Activated T-helper 1 cell treated with anti-CD3 and anti-CD28 coated beads, Interleukin-2, amount 50 U/mL, for 16 hours (primary cell): ENCODE measurements at places on chromosomes 2 and 18.

- DNase-seq: no peak
Measured at GRCh38 chr2:221235941-221236340, 336.2 kb downstream of the EPHA4 start.

DNA sequence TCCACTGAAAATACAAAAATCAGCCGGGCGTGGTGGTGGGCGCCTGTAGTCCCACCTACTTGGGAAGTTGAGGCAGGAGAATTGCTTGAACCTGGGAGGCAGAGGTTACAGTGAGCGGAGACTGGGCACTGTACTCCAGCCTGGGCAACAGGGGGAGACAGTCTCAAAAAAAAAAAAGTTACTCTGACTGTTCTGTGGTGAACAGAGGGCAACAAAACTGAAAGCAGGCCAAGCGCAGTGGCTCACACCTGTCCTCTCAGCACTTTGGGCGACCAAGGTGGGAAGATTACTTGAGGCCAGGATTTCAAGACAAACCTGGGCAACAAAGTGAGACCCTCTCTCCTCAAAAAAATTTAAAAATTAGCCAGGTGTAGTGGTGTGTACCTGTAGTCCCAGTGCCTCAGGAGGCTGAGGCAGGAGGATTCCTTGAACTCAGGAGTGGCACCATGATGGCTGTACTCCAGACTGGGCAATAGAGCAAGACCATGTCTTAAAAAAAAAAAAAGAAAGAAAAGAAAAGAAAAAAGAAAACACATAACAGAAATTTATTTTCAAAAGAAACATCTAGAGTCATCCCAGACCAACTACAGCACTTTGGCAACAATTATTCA, 13.6 kb upstream of the RTN4 start:
- DNase-seq: no peak

- no peak for DNase-seq
Measured at GRCh38 chr18:62773691-62774090, 58.4 kb downstream of the PHLPP1 start.

DNA sequence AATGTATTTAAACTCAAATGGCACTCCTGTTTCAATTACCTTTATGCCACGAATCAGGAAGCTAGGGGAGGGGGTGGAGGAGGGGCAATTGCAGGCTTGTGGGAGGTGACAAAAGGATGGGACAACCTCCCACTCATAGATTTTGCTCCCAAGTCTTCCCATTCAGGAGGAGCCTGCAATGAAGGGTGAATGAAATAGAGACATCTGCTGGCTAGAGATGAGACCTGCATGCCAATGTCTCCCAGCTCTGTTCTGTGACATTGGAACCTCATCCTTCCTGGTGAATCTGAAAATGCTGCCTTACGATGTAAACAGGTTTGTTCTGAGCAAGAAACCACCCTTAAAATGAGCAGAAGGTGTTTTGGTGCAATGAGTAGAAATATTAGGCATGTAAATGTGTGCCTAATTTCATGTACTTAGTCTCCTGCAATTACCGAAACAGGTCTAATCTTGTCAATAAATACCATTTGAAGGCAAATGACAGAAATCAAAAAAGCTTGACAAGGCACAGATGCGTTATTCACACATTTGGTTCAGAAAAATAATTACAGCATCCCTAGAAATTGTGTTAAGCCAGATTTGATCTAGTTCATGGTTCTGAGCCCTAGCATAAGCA, 2.7 kb upstream of the PID1 start:
- DNase-seq: no peak

GRCh38 chr2:1736045-1736444, 8.3 kb downstream of the PXDN start:
- DNase-seq: no peak

DNA sequence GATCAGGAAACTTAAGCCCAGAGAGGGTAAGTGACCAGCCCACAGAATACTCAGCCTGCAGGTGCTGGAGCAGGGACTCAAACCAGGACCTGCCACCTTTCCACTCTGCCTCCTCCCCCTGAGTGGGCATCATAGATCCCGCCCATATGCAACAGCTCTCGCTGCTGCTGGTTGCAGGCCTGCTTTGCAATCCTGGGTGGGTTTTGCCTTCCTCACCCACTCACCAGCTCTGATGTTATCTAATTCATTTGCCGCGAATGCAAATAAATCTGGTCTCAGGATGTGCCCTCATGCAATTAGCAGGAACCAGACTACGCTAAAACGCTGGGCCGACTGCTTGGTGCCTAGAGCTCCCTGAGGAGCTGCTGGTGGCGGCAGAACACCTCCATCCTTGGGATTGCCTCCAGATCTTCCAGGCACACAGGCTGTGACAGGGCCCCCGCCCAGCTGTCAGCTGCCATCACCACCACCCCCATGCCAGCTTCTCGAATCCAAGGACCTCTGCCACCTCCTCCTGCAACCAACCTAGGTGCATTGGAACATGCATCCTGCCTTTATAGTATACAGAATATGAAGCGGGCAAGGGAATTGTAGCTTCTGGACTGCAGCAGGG, 28.8 kb downstream of the CNGA3 start:
- DNase-seq: no peak

- DNase-seq: no peak
Measured at GRCh38 chr2:168401048-168401556, 55.0 kb upstream of the CERS6 start.

DNA sequence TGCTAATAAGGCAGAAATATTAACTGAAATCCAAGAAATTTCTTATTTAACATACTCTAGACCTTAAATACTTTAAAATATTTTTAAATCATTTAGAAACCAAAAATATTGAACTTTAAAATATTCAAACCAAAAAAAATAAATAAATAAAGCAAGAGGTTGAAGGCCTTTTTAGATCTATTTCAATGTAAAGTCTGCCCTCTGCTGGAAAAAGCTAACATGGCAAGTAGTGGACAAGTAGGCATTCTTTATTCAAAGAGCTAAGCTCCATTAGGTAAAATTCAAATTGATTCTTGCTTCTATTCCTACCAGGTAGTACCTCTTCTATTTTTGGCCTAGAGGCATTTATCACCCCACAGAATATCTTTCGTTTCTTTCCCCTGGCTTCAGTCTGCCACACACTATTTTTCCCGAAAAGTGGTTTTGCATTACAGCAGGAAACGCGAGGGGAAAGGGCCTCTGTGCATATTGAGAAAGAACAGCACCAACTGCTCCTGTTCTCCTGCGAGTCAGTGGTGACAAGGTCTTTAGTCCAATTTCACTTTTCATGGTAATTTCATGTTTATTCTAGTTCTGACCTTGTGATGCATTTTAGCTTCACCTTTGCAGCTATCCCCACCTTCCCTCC, 20.4 kb downstream of the IFIH1 start:
- DNase-seq: no peak

- no peak for DNase-seq
Measured at GRCh38 chr2:197138506-197138905, 172.1 kb downstream of the ANKRD44 start.

DNA sequence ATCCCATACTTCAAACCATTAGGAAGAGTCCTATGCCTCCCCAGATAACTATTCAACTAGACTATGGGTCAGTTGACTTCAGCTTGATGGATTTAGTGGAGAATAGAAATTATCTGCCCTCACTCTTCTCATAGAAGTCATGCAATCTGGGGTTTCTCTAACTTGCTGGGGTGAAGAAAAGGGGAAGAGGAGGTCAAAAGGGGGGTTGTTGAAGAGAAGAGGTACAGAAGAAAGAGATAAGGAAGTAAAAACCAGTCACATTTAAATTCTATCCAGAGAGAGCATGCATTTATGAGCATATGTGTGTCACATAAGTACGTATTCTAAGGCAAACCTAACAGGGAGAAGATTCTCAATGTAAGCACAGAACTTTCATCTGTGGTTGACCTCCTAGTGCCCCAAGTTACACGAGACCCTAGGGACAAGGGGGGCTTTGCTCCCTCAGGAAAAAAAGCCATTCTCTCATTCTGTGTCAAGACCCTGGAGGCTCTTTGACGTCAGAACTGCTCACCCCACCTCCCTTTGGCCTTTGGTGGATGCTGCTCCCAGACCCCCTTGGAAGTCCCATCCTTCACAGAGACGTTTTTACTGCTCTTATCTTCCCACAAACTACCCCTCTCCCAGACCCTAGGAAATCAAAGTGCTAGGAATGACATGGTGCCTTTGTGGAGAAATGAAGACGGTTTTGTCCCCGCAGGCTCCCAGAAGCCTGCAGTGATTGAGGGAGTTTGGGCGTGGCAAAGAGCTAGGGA, 236.8 kb upstream of the TNP1 start:
- no peak for DNase-seq

DNA sequence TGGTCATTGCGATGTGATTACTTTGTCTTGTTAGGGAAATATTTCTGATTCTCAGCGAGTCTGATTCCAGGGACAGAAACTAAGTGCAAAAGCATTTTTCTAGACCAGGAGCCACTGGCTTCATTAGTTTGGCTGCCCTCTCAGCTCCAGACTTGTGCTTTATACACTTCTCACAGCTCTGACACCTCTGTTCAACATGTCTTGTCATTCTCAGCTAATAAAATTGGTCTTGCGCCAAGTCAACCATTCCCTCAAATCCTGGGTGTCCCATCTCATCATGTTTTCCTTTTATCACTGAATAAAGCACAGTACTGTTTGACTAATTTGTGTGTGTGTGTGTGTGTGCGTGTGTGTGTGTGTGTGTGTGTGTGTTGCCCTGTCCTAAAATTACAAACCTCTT, 215.5 kb upstream of the EPHA4 start:
- no peak for DNase-seq

GRCh38 chr2:36356990-36357846, 1.6 kb downstream of the CRIM1 start:
- DNase-seq: no peak

- no peak for DNase-seq
Measured at GRCh38 chr2:124804014-124804940, 779.2 kb downstream of the CNTNAP5 start.

GRCh38 chr2:240567872-240568677, at the start of gene RNPEPL1:
Gene RNPEPL1 (plus strand): TSS chr2:240568484. CDS start chr2:240568587, 103 bp downstream.
- DNase-seq: peak; percentile 46

DNA sequence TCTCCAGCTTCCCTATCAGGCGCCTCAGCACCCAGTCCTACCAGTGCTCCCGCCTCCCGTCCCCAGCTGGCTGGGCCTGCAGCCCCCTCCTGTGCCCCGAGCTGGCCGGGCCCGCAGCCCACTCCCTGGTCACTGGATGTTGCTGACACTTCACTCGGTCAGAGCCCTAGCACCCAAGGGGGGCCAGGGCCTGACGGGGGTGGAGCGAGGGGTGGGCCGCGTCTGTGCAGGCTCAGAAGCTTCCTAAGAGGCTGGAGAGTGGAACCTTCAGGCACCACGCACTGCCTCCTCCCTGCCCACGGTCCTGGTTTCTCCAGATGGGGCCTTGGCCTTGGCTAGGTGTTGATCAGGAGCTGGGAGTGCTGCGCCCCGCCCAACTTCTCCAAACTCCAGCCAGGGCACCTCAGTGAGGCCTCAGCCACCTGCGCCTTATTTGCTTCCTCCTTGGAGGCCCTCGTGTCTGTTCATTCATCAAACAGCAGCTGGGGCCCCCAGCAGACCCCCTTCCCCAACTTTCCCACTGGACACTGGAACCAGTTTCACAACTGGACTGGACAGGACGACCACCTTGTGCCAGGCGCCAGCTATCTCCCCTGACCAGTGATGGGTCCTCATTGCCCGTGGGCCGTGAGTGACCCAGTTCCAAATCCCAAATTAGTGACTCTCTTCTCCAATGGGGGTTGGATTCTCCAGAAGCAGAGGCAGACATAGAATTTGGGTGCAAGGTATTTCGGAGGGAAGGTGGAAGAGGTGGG, 16.7 kb downstream of the CAPN10 start:
- no peak for DNase-seq

GRCh38 chr2:172928756-172929155, 146.9 kb upstream of the MAP3K20 start:
- DNase-seq: no peak

DNA sequence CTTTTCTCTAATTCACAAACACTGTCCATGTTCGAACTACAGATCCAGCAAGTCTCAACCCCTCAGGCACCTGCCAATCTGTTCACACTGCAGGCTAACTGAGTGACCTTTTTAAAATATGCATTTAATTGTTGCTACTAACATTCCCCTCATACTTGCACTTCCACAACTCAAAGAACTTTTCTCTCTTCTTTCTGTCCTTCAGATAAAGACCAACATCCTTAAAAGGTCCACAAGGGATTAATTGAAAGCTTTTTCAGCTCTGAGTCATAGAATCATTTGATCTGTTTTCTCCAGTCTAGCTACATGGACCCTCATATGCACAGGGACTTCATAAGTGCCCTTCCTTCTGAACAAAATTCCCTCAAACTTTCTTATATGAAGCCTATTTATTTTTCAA, 1321.2 kb downstream of the DPP10 start:
- no peak for DNase-seq

DNA sequence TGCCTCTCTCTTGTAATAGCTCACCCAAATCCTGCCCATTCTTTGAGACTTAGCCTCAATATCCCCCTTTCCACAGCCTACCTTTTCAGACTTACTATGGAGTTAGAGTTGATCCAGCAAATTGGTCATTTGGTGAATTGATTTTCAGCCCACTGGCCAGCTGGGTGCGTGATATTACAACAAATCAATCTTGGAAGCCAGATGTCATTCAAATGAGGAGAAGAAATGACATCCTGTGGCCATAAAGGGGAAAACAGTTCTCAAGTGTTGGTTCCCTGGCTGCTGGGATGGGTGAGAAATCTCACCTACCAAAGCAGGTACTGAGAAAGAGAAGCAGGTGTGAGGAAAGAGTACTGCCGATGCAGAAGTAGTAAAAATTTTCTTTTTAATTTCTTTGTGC, 36.7 kb upstream of the FOXI3 start:
- DNase-seq: no peak

DNA sequence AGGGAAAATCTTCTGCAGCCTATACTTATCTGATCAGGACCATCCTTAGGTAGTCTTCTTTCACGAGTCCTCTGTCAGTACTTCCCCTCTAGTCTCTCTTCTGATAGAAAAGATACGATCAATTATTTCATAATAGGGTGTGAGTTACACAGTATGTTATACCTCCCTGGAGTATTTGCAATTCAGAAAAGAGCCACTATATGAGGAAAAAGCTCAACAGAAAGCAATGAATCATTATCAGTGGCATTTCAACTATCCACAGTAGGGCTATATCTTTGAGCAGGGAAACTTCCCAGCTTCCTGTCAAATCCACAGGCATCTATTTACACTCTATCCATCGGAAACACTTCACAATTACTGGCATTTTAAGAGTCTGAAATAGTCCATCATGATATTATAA, 105.3 kb upstream of the ACVR2A start:
- no peak for DNase-seq

DNA sequence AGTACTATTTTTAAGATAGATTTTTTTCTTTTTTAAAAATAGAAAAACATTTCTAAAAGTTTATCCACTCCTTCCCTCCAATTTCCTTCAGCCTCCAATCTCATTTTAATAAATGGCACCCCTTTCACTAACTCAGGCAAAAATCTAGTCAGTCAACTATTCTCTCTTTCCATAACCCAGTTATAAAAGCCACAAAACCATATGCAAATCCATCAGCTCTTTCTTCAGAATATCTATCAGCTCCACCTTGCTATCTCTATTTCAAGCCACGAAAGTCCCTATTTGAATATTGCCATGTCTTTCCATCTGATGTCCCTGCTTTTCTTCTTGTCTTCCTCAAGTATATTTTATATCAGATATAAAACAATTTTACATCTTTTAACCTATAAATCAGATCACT, 397.1 kb downstream of the ERBB4 start:
- no peak for DNase-seq
